ENCODE measurements at places on chromosomes 7 and 10. TPM values are rescaled to one million over a fixed set of nuclear protein-coding genes. Genes with fewer than 3 reads are reported as not detected.

GRCh38 chr7:37815671-37816371, 32.6 kb upstream of the NME8 start:
- no peak for DNase-seq

DNA sequence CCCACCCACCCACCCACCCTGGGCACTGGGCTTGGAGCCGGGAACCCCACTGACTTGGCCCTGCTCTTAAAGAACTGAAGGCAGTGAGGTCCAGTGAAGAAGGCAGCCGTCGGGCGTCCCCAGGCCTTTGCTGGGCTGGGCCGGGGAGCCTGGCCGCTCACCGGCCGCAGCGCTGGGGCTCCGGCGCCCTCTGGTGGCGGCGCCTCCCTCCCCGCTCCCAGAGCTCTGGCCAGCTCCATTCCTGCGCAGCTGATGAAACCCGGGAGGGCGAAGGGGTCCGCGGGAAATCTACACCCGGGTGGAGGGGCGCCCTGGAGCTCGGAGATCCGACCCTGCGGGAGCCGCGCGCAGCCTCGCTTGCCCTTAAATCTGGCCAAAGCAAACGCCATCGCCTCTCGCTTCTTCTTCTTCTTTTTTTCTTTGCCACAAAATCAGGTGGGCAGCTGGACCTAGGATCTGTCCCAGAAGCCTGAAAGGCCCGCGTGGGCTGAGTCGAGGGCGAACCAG, 1.7 kb upstream of the CXCL12 start:
- DNase-seq = peak; percentile 78

- no peak for DNase-seq
Measured at GRCh38 chr10:10517866-10518265, 499.8 kb upstream of the CELF2 start.

The PROSER2 gene
- 7.3 TPM for total RNA-seq

The LGI1 gene
- total RNA-seq = not detected

DNA sequence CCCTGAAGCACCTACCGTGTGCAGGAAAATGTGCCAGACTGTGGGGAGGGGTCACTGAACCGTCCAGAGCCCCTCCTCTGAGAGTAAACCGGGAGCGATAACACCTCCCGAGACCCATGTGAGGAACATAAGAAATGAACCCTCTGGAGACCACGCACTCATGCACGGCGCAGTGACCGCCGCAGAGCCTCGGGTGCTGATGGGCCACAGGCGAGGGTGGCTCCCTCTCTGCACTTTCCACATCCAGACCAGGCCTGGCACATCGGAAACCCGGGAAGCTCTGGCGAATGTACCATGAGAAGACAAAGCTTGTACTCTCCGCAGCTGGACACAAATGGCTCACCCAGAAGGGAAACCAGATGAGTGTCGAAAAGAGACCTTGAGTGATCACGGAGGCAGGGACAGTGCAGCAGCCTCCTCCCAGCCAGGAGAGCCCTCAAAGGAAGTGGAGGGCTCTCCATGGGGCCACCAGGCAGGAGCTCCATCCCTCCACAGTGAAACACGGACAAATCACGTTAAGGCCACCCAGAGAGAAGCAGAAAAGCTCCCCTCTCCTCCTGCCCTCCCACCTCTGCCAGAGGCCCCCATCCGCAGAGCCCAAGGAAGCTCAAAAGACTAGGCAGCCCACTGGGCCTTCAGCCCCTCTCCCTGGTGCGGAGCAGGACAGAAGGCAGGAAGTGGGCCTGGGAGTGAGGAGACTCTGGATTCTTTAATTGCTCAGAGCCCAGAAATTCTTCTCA, 178.1 kb upstream of the PPP2R2D start:
- no peak for DNase-seq

DNA sequence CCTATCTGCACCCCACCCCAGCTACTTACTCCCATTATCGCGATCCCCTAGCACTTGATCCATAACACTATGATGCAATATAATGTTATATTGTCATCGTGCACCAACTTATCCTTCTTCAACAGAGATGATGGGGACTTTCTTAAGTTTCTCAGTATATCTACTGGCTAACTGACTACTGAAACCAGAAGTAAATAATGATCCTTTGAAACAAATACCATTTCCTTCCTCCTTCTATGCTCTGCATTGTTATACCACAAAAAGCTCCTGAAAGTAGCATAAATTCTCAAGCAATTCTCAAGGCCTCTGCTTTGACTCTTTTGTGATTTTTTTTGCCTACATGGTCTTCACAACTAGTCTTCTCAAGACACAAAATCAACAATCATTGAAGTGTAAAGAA, 68.9 kb downstream of the HTR7 start:
- DNase-seq = no peak

GRCh38 chr7:84948634-84949033, 238.2 kb downstream of the SEMA3D start:
- no peak for DNase-seq
